Epithelial cell of umbilical artery (primary cell): ENCODE measurements at places on chromosomes 5 and 9. TPM values are rescaled to one million over a fixed set of nuclear protein-coding genes. Genes with fewer than 3 reads are reported as not detected.

LCN1 gene
- not detected in 2 replicates for total RNA-seq

HTR1A gene
- not detected in 2 replicates for total RNA-seq

PCDHB16 gene
- total RNA-seq, result under 0.01 TPM in 2 replicates

ZNF474 gene
- not detected in 2 replicates for total RNA-seq

PRDM9 gene
- not detected in 2 replicates for total RNA-seq

LECT2 gene
- total RNA-seq, result not detected in 2 replicates

COL27A1 gene
- 6.2 and 6.7 TPM in 2 replicates for total RNA-seq

OTP gene
- not detected in 2 replicates for total RNA-seq

PCDHGA12 gene
- total RNA-seq, result 5.2 and 5.9 TPM in 2 replicates

FOXE1 gene
- total RNA-seq, result not detected in 2 replicates
